ENCODE measurements at places on chromosomes 2 and 18.
A peak's percentile ranks its signal among the peaks of the same experiment; 100 is the strongest.

DNA sequence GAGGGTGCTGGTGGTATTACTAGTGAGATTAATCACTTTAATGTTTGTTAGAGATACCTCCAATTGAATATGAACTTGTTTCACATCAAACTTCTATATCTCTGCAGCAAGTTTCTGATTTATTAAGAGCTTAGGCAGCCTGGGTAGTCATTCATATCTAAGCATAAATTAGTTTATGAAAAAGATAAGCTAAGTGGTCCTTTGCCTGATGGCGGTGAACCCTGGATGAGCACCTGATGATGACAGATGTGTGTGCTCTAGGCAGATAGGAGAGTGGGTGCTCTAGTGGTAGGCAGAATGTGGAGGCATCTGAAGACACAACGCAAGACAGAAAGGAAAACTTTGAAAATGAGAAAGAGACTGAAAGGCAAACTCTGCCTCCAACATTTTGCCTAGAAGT lies 5.0 kb downstream of the FKBP7 start:
- no peak for DNase-seq

DNA sequence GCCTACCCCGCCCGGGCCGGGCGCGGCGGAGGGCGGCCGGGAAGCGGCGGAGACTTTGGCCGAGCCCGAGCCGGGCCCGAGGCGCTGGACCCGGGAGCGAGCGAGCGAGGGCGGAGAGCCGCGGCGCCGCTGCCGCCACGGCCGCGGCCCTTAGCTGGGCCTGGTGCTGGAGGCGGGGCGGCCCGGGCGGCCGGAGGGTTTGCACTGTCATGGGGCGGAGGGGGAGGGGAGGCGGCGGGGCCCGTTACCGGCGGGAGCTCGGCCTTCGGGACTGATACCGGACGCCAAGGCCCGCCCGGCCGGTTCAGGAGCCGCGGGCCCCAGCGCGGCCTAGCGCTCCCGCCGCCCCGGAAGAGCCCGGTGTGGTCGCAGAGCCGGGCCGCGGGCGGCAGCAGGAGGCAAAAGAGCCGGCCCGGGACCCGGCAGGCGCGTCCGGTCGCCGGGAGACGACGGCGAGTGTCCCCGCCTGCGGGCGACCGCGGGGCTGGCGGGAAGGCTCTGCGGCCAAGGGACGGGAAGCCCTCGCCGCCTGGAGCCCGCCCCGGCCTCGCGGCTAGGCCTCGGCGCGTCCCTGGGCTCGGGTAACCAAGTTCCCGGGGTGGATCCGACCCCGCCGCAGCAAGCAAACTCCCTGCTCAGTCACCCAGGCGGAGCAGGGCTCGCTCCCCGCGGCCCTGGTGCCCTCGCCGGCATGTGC lies 697 bp downstream of the KCMF1 start:
- peak; percentile 42 for DNase-seq

DNA sequence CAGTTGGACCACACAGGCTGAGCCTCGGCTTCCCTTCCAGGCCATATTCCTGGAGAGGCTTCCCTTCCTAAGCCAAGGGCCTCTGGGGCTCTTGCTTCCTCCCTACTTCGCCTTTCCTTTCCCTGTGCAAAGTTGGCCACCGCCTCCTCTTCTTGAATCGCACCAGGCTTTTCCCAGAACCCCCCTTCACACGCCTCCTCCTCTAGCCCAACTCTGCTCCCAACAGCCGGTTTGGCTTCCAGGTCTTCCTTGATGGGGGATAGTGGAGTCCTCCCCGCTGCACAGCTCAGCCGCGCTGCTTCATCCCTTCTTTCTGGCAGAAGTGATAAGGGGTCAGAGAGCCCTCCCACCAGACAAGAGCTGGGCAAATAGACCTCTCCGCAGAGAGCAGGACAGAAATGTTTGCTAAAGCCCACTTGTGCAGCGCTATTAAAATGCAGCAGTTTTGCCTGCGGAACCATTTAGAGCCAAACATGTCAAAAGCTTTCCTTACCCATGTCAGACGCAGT lies 56.4 kb downstream of the SNORC start:
- no peak for DNase-seq

- no peak for DNase-seq
Observed at GRCh38 chr2:153268941-153269461, 209.6 kb downstream of the RPRM start.

GRCh38 chr18:4987452-4988405 lies 209.3 kb downstream of the AKAIN1 start:
- DNase-seq: no peak

DNA sequence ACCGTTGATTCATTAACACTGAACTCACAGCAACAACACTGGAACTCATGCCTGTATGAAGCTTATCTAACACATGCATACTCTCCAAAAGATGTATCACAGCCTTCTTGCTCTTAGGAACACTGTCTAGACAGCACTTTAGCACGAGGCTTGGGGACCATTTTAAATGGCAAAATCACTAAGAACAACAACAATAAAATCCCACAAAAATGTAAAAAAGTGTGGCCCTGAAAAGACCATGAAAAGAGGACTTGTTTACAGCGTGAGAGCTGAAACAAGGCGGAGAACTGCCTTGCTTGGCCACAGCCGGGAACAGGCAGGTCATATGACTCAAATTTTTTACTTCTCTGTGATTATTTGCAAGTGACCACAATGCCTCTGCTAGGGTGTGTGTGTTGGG lies 48.1 kb downstream of the CHN1 start:
- no peak for DNase-seq

DNA sequence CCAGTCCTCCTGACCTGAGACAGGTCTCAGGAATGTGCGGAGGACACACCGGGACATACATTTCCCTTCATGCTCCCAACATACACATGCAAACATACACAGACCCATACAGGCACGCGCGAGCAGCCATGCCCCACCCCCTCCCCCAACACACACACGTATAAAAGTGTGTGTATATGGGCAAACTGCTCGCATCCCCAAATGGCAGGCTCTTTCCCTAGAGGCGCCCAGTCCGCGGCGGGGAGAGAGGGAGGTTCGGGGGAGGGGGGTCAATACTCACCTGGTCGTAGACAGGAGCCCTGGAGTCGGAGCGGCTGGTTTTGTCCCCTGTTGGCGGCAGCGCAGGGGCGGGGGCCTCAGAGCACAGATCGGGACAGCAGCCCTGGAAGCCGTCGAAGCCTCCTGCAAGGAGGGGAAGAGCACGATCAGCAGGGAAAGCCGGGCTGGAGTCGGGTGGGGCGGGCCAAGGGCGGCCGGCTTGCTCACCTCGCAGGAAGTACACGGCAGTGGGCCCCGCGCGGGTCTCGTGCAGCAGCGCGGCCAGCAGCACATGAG lies 682 bp downstream of the DUSP2 start:
- DNase-seq: no peak

DNA sequence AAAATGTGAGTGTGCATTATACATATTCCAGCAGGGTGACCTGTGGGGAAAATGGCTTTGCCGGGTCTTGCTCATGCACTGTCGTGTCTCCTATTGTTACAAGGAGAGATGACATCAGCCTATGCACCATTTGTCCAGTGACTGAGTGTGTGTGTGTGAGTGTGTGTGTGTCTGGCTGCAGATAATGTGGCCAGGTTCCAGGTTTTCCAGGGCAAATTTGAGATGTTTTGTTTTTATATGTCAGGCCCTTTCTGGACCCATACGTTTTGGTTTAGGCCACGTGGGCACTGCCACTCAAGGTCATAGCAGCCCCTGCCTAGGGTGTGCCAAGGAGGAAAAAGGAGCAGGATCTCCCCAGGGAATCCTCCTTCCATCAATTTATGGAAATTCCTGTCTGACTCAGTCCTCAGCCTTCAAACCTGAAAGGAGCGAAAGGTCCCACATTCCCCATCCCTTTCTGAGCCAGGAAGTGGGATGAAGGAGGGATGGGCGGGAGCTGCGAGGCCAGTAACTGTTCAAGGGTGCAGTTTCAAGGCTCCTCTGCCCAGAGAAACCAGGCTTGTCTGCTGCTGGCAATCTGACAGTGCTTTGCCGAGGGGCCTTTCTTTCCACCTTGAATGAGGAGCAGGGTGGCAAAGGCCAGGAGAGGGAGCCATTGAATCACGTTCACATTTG lies 93.0 kb upstream of the SMAD2 start:
- DNase-seq: peak; percentile 29

DNA sequence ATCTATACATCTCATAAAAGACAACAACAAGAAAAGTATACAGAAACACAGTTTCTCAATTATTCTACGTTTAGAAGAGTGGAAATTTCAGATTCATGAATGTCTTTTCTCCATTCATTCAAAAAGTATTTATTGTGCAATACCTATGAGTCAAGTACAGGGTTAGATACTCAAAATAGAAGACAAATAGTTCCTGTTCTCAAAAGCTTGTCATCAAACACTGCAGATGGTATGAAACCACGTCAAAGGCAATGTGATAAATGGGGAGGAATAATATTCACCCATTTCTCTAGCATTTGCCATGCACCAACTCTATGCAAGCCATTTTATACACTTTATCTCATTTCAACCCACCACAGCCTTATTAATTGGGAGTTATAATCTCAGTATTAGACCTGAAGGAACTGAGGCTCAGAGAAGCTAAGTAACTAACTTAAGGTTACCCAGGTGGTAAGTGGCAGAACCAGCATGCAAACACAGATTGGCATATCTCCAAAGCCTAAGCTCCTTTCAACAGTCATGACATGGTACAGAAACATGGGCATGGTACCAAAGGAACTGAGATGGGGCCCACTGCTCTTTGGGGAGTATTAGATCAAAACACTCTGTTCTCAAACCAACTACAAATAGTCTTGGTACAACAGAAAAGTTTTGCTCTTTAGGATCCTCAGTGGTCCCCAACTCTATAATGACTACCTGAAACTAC lies 67.2 kb upstream of the NPAS2 start:
- peak; percentile 94 for DNase-seq

DNA sequence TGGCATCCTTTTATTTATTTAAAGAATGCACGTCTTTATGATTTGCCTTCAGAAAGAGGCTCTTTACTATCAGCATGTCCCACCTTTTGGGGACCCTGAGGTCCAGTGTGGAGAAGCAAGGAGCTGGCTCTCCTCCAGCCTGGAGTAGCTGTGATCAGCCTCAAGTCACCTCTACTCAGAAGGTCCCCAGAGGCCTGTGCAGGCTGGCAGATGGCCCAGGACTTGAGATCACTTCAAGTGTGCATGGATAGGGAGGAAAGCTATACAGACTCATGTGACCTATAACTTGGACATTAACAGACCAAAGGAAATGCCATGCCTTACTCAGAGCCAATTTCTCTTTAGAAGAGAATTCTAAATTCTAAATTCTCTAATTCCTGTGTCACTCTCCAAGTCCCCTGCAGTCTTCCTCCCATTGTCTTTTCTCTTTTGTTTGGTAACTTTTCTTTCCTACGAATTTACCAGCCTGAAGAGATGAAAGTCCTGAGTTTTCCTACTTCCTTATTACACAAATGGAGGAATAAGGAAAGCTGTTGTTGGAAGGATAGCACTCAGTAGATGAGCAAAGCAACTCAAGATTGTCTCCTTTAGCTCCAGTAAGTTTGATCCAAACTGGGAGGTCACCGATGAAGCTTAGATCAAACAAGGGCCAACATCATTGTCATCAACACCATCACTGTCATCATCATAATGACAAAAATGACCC lies 163.9 kb downstream of the GFPT1 start:
- peak; percentile 58 for DNase-seq

- peak; percentile 4 for DNase-seq
Observed at GRCh38 chr2:157355618-157356017, 30.0 kb upstream of the ERMN start.
